ENCODE measurements at places on chromosomes 2 and 18. TPM values are rescaled to one million over a fixed set of nuclear protein-coding genes. Genes with fewer than 3 reads are reported as not detected.

The CRYGD gene
- total RNA-seq = not detected

The FTCDNL1 gene
- total RNA-seq = 3.1 TPM

The ICA1L gene
- 1.4 TPM for total RNA-seq

The GREB1L gene
- 3.8 TPM for total RNA-seq

The PREPL gene
- total RNA-seq = 18.7 TPM

The ALPG gene
- 0.38 TPM for total RNA-seq

The SCN2A gene
- total RNA-seq = 0.02 TPM

The KCNK3 gene
- 0.94 TPM for total RNA-seq

The IL36RN gene
- 0.14 TPM for total RNA-seq

The SIX2 gene
- total RNA-seq = 2.0 TPM

The EFHD1 gene
- total RNA-seq = 4.3 TPM

The RAMP1 gene
- total RNA-seq = 0.15 TPM

The ZNG1B gene
- 42.1 TPM for total RNA-seq

The SLC38A11 gene
- total RNA-seq = 0.03 TPM

The POTEC gene
- not detected for total RNA-seq

The POTEI gene
- not detected for total RNA-seq

The FZD7 gene
- total RNA-seq = 5.6 TPM

The SOX11 gene
- not detected for total RNA-seq
